ENCODE measurements at places on chromosomes 5 and 9. TPM values are rescaled to one million over a fixed set of nuclear protein-coding genes. Genes with fewer than 3 reads are reported as not detected.

The FREM1 gene
- total RNA-seq: not detected

The PDGFRB gene
- total RNA-seq: 0.46 TPM

DNA sequence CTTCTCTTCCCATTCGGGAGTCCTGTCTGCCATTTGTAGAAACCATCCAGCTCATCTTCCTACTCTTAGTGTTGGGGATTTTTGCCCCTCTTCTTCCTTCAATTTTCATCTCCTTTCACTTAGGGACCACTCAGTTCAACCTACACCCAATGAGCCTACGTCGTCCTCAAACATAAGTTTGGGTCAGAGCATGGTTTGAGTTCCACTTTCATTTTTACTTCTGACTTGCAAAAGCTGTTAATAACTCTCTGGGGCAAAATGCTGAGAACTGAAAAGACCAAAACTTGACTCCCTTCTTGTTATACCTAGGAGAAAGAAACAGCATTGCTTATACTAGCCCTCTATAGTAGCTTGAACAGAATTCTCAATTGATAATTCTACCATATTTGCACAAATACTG is 381.5 kb upstream of the MPDZ start:
- no peak overlapping the region for H3K4me3 ChIP-seq
- no peak for DNase-seq
- H3K27me3 ChIP-seq: no peaks in the 10 kb centered on the region
- H3K4me1 ChIP-seq: no peaks in the 10 kb centered on the region

- no peak for DNase-seq
- peaks cover 4% of the 10 kb centered on the region for H3K27me3 ChIP-seq
- no peak overlapping the region for H3K4me3 ChIP-seq
- no peak overlapping the region for H3K27ac ChIP-seq
Measured at GRCh38 chr5:146564007-146564762, 48.2 kb upstream of the GPR151 start.

DNA sequence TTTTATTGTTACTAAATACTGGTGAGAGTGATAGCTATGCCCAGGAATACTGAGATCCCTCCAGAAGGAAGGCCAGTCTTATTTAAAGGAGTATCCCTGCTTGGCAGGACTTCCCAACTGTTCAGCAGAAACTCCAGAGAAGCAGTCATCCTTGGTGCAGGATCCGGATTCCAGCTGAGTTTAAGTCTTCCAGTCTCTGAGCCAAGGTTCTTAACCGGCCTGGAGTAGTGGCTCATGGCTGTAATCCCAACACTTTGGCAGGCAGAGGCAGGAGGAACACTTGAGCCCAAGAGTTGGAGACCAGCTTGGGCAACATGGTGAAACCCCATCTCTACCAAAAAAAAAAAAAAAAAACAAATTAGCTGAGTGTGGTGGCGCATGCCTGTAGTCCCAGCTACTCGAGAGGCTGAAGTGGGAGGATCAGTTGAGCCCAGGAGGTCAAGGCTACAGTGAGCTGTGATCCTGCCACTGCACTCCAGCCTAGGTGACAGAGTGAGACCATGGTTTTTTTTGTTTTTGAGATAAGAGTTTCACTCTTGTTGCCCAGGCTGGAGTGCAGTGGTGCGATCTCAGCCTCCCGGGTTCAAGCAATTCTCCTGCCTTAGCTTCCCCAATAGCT is 7.6 kb downstream of the NAIF1 start:
- peaks cover 21% of the 10 kb centered on the region for H3K36me3 ChIP-seq
- DNase-seq: no peak
- peaks cover 11% of the 10 kb centered on the region for H3K4me1 ChIP-seq
- H3K27ac ChIP-seq: no peak overlapping the region

- no peak within 1 kb of the TSS for H3K27ac ChIP-seq
- no peaks in the 10 kb centered on the region for H3K36me3 ChIP-seq
- no peak for DNase-seq
- peaks cover 4% of the 10 kb centered on the region for H3K4me1 ChIP-seq
- peak within 1 kb of the TSS; percentile 8 for H3K4me3 ChIP-seq
Measured at GRCh38 chr9:110579034-110579861, at the start of gene SVEP1. SVEP1 (minus strand) TSS chr9:110579741; CDS start chr9:110579543, 198 bp downstream.

DNA sequence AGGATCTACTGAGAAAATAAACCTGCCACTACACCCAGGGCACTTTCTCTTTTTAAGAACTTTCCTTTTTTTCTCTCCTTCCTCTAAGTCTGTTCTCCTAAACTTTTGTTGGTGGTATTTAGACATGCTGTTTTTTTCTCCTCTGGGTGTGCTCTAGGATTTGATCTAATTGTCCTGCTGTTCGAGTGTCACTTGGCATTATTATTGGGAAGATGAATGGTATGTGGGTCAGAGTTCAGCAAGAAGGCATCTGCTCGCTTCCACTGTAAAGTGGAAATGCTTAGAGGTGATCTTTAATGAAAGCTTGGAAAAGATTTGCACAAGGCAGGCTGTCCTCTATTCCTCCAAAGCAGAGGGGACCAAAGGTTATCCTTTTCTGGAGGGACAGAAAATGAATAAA is 1.3 kb upstream of the PLPPR1 start:
- H3K4me1 ChIP-seq: no peaks in the 10 kb centered on the region
- H3K4me3 ChIP-seq: no peak overlapping the region
- no peak overlapping the region for H3K27ac ChIP-seq
- peaks cover 44% of the 10 kb centered on the region for H3K27me3 ChIP-seq
- H3K36me3 ChIP-seq: no peaks in the 10 kb centered on the region

DNA sequence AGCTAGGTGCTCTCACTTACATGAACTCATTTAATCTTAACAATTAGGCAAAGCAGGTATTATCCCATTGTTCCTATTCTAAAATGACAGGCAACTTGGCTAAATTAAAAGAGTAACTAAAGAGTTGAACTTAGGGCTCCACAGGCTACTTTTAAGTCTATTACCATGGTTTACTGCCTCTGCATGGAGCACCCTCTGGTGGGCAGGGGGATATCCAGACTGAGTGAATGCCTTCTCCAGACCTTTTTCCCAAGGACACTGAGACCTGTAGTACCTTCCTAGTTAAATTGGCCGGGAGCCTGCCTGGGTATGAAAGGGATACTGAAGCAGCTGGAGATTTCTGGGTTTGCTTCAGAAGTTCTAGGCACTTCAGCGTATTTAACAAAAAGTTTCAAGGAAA is 238.1 kb downstream of the ELAVL2 start:
- no peaks in the 10 kb centered on the region for H3K36me3 ChIP-seq
- no peak for DNase-seq
- H3K4me3 ChIP-seq: no peak overlapping the region
- no peak overlapping the region for H3K27ac ChIP-seq
- no peaks in the 10 kb centered on the region for H3K4me1 ChIP-seq

- H3K36me3 ChIP-seq: no peaks in the 10 kb centered on the region
- H3K27ac ChIP-seq: no peak overlapping the region
- no peaks in the 10 kb centered on the region for H3K4me1 ChIP-seq
- no peak for DNase-seq
- no peak overlapping the region for H3K4me3 ChIP-seq
Measured at GRCh38 chr9:97307091-97307490, 368 bp upstream of the CCDC180 start.
